ENCODE measurements at places on chromosomes 1 and 21.
A peak's percentile ranks its signal among the peaks of the same experiment; 100 is the strongest.

- peak; percentile 73 for DNase-seq
These were observed 65.4 kb downstream of the RUNX1 start for GRCh38 chr21:34983680-34984086.

GRCh38 chr1:240116831-240117769, 25.4 kb downstream of the FMN2 start:
- DNase-seq = no peak

DNA sequence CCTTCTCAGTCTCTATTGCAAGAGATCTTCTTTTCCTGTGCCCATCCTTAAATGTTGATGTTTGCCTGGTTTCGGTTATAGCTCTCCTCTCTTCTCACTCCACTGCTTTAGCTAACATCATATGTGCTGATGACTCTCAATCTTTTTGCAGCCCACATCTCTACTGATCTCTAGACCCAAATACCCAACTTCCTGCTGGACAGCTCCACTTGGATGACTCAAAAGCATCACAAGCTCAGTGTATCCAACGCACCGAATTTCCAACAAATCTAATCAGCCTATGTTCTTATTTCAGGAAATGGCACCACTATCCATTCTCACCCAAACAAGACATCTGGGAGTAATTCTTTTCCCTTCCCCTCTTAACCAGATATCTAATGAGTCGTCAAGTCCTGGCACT, 79.1 kb upstream of the ARTN start:
- no peak for DNase-seq

- no peak for DNase-seq
These were observed 20.3 kb downstream of the TTC13 start for GRCh38 chr1:230958370-230958769.

GRCh38 chr1:210400043-210400840, 71.5 kb downstream of the HHAT start:
- peak; percentile 69 for DNase-seq

DNA sequence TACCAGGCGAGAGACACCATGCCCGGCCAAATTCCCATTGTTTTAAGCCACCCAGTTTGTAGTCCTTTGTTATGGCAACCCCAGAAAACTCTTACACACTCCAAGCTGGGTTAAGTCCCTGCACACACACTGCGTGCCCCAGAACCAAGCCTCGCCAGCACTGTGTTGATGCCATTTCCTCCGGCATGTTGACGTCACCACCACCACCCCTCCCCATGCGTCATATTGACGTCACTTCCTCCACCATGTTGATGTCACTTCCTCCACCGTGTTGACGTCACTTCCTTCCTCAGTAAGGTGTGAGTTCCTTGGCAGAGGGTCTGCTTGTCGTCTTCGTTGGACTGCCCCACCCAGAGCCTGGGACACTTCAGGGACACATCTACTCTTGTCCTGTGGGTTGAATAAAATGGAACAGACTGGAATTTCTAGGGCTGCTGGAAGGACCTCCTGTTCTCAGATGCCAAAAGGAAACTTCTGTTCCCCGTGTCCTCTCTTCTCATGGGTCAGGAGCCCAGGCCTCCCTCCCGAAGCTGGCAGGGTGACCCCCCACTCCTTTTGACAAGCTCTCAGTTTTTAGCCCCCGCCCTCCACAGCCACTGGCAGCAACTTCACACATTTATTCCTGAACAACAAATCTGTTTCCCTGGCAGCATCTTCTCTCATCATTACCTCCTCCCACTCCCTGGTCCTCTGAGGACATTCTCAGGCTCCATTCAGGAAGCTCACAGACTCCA, 643.3 kb downstream of the NPHP4 start:
- no peak for DNase-seq

- DNase-seq = no peak
These were observed 122.7 kb downstream of the ZBTB18 start for GRCh38 chr1:244173769-244174168.

- DNase-seq = peak; percentile 46
These were observed 31.1 kb upstream of the HSD3B1 start for GRCh38 chr1:119475866-119476439.

- peak; percentile 17 for DNase-seq
These were observed 827 bp downstream of the FMN2 start for GRCh38 chr1:240092301-240093119.

DNA sequence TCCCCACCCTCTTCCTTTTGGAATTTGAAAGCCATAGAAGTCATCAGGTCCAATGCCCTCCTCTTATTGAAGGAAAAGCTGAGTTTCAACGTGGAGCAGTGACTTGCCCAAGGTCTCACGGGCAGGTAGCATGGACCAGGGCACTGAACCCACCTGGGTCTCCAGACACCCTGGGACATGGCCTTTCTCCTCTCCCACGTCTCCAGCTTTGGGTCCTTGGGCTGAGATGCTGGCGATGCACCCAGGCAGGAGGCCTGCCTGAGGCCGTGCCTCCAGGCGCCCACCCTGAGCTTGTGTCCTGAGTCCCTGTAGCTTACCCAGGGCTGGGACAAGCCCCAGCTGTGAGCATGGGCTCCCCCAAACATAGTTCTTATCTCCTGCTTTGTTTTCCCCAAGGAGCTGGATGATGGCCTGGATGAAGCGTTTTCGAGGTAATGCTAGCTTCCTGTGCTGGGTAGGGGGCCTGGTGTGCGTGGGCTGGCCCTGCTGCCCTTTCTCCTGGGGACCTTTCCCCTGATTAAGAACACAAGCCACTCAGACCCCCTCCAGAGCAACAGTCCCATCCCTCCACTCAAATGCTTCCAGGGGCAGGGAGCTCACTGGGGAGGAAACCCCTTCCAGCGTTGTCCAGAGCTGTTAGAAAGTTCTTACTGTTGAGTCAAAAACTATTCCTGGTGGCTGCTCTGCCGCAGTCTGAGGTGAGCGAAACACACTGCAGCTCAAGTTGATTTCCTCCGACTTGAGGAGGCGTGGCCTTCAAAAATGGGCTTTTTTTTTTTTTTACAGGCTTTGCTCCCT, 21.6 kb downstream of the LDLRAP1 start:
- peak; percentile 60 for DNase-seq

DNA sequence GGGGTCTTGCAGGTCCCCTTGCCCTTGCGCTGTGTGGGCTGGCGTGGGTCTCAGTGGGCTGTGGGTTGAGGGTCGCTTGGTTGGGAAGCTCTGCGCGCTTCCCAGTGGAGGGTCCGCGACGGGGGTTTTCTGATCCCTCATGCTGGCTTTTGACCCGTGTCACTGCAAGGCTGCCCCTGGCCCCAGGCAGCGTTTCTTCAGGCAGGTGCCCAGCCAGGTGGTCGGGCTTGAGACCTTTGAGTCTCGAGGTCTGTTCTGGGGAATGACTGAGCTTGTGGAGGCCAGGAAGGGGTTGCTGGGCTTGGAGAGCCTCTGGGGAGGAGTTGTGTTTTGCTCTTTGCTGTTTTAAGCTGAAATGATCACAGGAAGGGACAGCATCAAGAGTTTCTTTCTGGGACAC, 5.3 kb downstream of the SKI start:
- no peak for DNase-seq

DNA sequence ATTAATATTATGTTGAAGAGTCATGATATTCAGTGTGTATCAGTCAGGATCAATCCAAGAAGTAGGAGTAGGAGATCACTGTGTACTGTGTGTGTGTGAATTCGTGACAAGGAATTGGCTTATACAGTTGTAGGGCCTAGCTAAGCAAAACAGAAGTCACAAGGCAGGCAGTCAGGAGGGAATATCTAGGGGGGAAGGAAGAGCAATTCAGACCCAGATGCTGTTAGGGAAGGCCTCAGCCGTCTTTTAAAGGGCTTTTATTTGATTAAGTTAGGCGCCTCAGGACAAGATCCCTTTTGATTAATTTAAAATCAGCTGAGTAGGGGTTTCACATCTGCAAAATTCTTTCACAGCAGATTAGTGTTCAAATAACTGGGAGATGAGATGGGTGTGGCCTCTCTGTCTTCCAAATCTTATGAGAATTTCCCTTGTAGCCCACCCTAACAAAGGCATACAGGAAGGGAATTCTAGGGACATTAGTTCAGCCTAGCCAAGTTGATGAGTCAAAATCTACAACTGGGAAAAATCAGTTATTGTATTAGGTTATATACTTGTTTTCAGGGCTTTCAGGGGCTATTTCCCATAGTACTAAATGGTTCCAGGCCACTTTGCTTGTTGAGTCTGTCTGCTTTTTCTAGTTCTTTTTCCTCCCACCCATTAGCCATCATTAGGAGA, 47.4 kb downstream of the ALG6 start:
- no peak for DNase-seq

GRCh38 chr1:23422241-23422877, 2.2 kb downstream of the TCEA3 start:
- peak; percentile 62 for DNase-seq

DNA sequence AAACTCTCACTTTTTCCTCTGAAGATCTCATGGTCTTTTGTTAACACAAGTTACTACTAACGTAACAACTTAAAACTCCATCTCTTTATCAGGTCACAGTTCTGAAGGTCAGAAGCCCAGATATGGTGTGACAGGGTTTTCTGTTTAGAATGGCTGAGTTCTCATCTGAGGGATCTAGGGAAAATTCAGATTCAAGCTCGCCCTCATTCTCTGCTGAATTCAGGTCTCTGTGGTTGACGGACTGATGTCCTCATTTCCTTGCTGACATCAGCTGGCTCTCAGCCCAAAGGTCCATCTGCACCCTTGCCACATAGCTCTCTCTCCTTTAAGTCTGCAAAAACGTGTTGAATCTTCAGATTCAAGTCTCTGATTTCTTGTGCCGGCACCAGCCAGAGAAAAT, 6.1 kb upstream of the NTPCR start:
- DNase-seq = no peak

DNA sequence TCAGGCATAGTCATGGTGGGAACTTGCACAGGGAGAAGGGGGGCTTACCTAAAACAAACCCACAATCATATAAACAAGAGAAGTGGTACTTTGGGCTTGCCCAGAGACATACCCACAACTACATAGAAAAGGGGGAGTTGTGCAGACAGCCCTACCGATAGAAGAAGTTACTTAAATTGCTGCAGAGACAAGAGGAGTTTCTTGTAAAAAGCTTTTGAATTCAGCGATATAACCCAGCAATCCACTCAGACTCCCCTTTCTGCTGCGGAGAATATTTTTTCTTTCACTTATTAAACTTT, 164.0 kb upstream of the ETV3 start:
- DNase-seq = no peak

- DNase-seq = no peak
These were observed 78.6 kb downstream of the SLC25A24 start for GRCh38 chr1:108121358-108122143.

DNA sequence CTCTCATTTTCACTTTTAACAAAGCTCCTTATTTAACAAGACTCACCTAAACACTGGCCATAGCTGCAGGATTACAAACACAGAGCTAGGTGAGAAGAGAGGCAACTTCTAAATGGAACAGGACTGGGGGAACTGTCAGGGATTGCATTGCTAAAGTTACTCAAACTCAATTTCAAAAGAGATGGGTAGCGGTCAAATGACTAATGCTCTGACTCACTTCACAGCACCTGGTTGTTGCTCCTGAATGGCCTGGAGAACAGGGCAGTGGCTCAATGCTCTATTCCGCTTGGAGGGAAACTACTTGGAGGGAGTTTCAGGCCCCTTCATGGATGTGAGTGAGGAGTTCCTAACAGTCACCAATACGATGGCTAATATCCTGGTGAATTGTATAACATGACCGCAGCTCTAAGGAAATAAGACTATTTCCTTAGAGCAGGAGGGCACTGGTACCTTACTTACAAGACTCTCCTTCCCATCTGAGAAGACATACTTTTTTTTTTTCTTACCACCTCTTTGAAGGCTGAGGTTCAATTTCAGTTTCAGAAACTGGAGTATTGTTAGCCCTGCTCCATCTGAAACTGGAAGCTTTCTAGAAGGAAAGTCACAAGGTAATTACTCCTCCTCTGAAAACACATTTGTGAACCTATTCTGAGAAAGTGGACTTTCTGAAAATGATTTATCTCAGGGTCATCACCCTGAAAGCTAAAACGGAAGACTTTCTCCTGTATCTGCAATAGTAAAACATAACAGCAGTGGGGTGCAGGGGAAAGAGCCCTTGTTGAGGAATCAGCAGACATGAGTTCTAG, 9.5 kb downstream of the DPT start:
- DNase-seq = no peak

DNA sequence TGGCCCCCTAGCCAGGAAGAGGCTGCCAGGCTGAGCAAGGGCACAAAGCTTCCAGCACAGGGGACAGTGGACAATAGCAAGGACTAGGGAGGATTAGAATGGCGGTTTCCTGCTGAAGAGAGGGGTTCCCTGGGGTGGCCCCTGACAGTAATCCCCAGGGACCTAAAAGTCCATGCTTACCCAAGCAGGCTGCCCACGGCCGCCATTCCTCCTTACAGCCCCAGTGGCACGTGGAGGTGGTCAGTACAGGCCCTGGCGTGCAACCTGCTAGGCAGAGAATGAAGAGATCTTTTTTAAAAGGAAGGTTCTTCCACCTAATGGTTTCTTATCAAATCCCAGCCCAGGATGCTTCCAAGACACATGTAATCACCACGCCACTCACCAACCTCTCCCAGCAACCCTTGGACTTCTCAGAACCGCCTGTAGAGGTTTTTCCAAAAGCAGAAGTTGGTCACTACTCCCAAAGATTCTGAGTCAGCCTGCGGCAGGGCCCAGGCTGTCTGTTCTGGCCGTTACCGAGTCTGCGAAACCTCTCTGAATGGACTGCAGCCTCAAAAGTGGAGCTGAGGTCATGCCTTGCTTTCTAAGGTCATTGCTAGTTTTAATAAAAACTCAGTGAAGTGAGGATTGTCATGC, 926 bp downstream of the MRPL55 start:
- DNase-seq = no peak

GRCh38 chr1:59901770-59902388, 24.7 kb downstream of the CYP2J2 start:
- DNase-seq = no peak

DNA sequence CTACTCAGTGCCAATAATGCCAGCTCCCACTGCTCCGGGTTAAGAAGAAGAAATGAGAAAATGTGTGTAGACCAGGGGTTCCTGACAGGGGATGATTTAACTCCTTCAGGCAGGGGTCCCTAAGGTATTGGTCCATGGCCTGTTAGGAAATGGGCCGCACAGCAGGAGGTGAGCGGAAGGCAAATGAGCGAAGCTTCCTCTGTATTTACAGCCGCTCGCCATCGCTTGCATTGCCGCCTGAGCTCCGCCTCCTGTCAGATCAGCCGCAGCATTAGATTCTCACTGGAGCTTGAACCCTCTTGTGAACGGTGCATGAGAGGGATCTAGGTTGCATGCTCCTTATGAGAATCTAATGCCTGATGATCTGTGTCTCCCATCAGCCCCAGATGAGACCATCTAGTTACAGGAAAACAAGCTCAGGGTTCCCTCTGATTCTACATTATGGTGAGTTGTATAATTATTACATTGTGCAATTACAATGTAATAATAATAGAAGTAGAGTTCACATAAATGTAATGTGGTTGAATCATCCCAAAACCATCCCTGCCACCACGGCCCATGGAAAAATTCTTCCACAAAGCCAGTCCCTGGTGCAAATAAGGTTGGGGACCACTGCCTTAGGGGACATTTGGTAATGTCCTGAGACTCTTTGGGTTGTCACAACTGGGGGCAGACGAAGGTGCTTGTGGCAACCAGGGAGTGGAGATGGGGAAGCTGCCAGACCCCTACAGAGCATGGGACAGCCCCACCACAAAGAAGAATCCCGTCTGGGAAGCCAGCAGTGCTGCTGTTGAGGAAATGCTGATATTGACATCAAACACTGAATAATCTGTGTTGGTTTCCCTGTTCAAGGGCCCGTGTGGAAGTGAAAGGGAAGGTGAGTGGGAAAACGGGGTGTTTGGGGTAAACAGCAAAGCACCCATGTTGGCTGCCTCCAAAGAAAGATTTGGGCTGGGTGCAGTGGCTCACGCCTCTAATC, 60.8 kb downstream of the DHRS3 start:
- no peak for DNase-seq
